ENCODE measurements at places on chromosomes 5 and 9.

DNA sequence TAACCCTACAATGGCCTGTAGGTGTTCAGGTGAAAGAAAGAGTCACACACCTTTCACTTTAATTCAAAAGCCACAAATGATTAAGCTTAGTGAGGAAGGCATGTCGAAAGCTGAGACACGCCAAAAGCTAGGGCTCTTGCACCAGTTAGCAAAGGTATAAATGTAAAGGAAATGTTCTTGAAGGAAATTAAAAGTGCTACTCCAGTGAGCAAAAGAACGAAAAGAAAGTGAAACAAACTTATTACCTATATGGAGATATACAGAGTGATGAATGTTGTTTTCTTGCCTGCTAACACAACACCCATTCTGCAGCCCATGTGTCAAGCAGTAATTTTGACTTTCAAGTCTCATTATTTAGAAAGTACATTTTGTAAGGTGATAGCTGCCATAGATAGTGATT is 254.2 kb upstream of the SLC24A2 start:
- DNase-seq: no peak

GRCh38 chr9:118991366-118992285 is 377.6 kb downstream of the BRINP1 start:
- DNase-seq: no peak

GRCh38 chr5:25909163-25909562 is 1129.2 kb downstream of the CDH9 start:
- DNase-seq: no peak

DNA sequence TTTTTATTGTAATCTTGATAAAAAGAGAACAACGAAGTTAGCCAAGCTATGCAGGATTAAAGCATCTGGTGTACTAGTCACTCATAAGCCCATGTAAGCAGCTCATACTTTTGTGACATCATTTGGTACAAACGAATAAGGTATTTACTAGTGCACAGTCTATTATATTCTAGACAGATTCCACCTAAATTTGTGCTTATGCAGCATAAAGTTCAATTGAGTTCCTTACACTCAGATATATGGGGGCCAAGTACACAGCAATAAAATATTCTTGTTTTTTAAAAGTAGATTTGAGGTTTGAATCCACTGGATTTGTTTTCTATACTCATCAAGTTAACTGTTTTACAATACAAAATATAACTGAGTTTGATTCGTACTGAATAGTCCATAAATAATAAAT is 1621.2 kb downstream of the MAT2B start:
- no peak for DNase-seq

DNA sequence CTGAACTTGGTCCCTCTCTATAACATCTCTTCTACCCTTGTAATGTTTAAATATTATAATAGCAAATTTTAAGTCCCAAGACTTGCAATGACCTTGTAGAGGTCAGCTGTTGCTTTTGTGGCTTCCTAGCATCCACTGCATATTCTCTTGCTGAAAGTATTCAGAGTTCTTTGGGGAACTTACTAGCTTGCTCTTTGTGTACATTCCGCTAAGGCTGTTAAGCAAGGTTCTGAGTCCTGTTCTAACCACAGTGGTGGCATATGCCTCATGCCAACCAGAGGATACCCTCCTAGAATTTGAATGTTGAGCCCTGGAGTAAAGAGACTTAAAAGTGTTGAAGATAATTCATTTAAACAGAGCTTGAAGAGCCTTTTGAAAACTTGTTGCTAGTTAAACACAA is 570.9 kb downstream of the TLE1 start:
- DNase-seq: no peak

GRCh38 chr5:4313138-4313537 is 717.5 kb downstream of the IRX1 start:
- DNase-seq: no peak

DNA sequence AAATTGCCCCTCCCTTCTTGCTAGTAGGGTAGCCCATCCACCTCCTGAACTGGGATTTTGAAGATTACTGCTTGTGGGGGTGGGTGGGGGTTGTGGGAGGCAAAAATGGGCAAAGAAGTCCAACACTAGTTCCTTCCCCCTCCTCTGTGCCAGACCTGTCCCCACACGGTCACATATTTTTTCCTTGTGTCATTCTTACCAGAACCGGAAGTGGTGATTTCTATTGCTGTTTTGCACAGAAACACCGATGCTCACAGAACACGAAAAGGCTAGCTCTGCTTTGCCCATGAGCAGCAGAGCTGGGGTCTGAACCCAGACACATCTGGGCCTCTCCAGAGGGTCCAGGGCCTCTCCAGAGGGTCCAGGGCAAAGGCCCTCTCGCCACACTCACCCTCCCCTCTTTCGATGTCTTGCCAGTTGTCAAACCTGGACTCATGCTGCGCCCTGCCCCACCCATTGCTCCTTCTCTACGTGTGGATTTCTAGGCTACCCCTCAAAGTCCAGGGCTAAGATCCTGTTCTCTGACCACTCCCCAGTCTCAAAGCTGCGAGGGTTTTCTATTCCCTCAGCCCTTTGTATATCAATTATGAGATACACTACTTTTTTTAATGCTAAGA is 264.4 kb upstream of the MSX2 start:
- no peak for DNase-seq

DNA sequence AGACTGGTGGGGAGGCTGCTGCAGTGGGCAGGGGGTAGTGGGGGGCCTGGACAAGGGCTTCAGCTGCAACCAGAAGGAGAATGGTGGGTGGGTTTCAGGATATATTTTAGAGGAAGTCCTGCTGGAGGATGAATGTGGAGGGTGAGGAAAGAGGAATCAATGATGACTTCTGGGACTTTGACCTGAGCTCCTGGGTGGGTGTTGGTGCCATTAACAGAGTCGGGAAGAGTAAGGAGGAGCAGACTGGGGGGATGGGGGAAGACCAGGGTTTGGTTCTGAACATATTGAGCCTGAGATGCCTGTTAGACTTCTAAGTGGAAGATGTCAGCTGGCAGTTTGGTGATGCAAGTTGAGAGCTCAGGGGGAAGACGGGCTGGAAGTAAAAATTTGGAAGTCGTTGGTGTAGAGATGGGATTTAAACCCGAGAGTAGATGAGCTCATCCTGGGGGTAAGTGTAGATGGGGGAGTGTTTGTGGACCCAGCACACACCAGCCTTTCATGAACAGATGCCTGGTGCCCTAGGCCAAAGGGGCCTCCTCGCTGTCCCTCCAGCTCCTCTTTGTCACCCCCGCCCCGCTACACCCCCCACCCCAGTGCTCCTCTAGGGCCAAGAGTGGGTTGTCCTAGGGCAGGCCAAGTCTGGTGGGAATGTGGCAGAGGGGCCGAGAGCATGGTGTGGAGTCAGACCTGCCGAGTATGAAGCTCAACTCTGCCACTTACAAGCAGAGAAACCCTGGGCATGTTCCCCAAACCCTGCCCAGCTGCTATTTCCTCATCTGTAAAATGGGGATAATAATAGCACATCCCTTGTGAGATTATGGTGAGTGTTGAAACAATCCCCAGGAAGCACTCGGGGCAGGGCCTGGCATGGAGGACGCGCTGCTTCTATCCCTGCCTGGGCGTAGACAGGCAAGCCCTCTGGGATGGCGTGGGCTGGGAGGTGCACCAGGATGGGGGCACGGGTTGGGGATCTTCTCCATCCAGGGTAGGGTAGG is 4.0 kb downstream of the DNM1 start:
- DNase-seq: no peak

DNA sequence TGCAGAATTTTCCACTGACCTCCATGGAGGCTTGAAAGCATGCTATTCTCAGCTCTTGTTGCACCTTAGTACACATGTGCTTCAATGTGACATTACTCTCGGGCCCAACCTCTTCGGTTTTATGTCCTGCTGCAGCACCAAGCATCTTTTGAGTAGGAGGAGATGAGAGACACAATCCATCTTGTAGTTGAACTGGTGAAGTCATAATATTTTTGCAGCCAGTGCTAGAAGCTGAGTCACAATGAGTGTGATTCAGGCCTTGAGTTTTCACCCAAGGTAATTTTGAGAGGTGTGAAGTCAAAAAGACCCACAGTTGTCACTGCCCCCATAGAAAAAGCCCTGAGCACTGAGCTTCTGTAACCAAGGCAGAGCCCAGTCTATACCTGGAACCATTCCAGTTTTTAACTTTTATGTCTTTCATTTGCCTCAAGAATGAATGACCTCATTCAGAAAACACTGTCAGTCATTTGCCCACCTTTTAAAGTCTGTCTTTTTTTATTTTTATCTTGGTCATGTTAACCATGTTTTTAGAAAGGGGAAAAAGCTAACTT is 117.7 kb downstream of the ZNF462 start:
- DNase-seq: no peak

GRCh38 chr5:15376803-15377202 is 123.2 kb upstream of the FBXL7 start:
- DNase-seq: no peak

DNA sequence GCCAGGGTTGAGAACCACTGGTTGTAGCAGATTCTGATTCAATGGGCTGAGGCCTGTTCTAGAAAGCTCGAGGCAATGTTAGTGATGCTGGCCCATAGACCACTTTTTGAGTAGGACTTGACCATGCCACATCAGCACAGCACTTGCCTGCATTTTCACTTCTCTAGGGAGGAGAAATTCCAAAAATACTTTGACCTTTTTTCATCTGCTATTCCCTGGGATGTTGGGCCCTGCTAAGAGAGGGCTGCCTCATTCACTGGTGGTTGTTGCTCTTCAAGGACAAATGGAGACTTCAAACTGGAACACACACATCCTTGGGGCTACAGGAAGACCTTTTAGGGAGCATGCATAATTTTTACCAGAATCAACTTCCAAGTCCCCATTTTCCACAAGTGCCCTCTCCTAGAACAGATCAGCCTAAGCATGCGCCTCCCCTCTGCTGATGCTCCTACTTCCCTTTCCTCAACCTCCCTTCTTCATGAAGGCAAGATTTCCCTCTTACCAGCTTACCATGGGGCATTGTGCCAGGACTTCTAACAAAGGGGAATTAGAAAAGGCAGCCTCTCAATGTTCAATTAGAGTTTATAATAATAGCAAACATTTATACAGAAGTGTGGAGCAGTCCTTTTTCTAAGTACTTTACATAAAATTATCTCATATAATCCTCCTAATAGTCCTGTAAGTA is 12.7 kb upstream of the TGFBI start:
- DNase-seq: no peak

DNA sequence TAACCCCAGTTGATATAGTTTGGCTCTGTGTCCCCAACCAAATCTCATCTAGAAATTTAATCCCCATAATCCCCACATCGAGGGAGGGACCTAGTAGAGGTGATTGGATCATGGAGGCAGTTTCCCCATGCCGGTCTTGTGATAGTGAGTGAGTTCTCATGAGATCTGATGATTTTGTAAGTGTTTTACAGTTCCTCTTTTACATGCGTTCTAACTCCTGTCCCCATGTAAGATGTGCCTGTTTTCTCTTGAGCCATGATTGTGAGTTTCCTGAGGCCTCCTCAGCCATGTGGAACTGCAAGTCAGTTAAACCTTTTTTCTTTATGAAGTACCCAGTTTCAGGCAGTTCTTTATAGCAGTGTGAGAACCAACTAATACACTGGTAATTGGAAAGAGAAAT is 73.6 kb downstream of the CDH12 start:
- no peak for DNase-seq

DNA sequence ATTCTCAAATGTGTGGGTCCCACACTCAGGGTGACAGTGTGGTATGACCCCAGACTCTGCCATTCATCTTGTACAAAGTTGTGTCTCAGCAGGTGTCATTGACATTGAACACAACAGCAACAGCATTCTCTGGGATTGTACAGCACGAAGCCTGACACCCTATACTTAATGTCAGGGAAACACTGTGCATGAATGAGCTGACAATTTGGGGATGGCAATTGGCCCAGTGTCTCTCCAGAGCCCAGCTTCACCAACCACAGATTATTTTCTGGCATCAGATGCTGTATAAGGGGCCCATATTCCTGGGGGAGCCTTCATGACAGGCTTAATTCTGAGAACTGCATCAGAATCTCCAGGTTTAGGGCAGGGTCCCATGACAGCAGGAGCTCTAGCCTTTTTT is 143.2 kb downstream of the GCNT1 start:
- no peak for DNase-seq

DNA sequence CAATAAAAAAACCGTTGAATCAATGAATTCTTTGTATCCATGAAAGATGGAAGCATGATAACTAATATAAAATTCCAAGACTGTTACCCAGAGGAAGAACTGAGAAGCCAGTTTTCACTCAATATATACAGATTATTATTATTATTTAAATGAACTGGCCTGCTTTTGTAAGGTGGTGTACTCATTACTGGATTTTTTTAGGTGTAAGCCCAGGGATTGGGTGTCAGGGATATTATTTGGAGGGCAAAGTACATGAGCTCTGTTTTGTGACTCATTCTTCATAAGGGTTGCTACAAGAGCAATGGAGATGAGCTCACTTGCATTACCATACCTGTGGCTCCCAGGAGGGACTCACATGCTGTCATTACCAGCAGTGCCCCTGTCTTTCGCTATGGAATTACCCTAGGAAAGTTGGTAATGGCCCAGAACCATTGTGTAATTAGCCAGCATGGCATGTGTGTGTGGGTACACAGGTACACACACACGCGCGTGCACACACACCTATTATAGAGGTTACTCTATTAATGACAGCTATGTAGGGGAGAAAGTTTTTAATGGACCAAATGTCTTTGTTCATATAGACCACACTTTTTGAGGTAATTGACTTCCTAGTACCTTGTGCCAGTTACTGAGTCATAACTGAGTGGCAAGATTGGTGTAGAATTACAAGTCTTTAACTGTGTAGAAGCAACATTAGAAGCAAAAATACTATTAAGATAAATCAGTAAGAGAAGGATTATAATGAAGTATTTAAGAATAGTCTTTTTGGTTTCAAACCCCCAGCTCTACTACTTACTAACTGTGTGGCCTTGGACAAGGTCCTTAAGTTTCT is 143.4 kb downstream of the GDNF start:
- DNase-seq: no peak

DNA sequence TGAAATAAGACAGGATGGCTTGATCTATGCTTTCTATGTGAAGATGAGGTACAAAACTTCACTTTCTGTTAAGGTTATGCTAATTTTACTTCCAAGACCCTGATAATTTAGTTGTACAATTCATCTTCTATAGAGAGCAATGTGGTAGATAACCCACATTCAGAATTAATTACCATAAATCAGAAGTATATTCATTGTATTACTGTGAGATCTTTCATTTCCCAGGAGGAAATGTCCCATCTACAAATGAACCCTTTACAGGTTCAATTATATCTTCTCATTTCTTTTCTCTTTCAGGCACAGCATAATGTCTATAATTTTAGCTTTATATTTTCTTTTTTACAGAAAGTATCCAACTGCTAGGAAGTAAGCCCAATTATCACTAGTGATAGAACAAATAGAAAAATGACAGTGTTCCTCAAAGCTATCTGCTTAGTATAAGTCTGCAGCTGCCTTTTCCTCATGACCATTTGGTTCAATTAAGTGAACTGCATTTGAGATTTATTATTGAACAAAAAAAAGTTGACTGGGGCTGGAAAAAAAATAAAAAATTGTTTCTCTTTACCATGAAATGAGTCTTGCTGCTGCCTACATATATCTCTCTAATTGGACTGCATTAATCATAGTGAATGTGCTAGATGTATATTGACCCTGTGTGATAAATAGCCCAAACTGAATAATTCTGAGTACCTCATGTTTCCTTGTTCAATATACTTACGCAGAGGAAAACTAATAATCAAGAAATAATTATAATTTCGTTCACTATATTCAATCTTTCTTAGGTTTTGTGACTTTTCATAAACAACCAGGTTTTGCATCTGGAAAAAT is 1329.4 kb downstream of the PTPRD start:
- DNase-seq: no peak
